T47D (cell line): ENCODE measurements at places on chromosomes 13 and 19.

GRCh38 chr19:47411101-47411500 lies 8.2 kb downstream of the MEIS3 start:
- DNase-seq: no peak

DNA sequence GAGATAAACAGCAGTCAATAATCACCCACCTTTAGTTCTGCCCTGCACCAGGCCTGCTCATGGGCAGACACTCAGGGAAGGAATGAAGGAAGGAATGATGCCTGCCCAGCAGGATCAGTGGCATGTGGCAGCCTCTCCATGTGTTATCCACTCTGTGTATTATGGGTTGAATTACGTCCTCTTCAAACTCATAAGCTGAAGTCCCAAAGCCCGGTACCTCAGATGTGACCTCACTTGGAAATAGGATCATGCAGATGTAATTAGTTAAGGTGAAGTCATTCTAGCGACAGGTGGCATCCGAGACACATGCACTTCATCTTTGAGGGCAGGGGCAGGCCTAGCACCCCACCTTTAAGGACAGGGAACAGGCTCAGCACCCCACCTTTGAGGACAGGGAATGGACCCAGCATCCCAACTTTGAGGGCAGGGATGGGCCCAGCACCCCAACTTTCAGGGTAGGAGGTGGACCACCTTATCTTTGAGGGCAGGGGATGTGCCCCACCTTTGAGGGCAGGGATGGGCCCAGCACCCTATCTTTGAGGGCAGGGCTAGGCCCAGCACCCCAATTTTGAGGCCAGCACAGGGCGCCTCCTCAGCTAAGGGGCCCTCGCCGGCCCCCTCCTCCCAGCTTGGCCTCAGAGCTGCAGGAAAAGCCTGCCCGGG lies 127.6 kb downstream of the URI1 start:
- no peak for DNase-seq

GRCh38 chr13:51626749-51627148 lies 42.5 kb downstream of the WDFY2 start:
- no peak for DNase-seq

GRCh38 chr19:58385891-58386575 lies 1.0 kb upstream of the RPS5 start:
- DNase-seq: no peak

- DNase-seq: no peak
Measured at GRCh38 chr13:30762643-30763042, 27.3 kb downstream of the ALOX5AP start.
